ENCODE measurements at places on chromosomes 5 and 9.
A peak's percentile ranks its signal among the peaks of the same experiment; 100 is the strongest.

DNA sequence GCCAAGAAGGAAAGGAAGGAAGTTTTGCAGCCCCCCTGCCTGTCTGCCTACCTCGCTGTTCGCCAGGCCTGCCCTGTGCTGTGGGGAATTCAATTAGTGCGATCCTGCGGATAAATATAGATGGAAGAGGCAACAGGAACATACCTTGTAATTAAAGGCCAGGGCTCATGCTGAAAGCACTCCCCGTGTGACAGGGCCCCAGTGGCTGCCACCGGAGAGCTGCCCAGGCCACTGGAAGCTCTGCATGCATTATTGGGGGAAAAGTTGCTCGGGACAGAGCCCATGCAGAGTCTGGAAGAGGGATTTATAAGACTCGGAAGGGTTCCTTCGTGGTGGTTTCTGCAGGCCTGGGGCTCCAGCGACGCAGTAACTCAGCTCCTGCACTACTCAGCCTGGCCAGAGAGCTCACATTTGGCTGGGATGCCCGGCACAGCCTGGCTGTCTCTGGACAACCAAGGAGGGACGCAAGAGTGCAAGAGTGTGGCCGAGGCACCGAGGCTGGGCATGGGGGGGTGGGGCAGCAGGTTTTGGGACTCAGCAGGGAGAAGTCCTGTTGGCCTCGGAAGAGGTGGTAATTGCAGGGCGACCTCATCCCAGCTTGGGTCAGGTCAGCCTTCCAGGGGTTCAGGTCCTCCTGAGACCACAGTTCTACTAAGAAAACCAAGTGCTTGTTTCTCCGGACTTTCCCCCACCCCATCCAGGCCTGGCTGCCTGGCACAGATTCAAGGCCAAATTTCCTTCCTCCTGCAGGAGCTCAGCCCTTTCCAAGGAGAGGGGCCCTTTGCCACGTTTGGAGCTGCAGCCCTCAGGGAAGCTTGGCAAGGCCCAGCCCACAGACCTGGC lies 68.1 kb upstream of the GGTA1 start:
- no peak for DNase-seq

DNA sequence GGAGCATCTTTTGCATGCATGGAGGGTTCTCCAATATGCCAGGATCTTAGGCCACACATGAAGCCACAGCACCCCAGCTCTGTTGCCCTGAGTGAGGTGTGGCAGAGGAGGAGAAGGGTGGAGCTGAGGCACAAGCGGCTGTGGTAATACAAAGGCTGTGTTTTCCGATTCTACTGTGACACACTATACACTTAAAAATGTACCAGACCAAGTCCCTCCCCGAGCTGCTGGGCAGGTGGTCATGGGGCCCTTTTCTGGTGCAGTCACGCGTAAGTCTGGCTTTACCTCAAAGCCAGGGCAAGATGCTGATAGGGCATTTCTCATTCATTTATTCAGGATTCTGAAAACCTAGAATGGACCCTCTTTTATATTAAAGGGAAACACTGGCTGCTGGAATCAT lies 3.7 kb downstream of the ADGRV1 start:
- DNase-seq: no peak

GRCh38 chr9:22114956-22115355 lies 105.9 kb upstream of the CDKN2B start:
- DNase-seq: peak; percentile 72

GRCh38 chr5:107874795-107875194 lies 204.1 kb upstream of the EFNA5 start:
- DNase-seq: peak; percentile 32

GRCh38 chr5:152953788-152954483 lies 536.5 kb upstream of the GRIA1 start:
- DNase-seq: no peak

- no peak for DNase-seq
Observed at GRCh38 chr9:114431770-114432169, 44.0 kb upstream of the AKNA start.

- peak; percentile 78 for DNase-seq
Observed at GRCh38 chr5:111668477-111669414, 88.2 kb downstream of the NREP start.

- DNase-seq: no peak
Observed at GRCh38 chr5:759111-759751, 25.3 kb downstream of the ZDHHC11B start.

GRCh38 chr5:111928511-111928910 lies 171.5 kb upstream of the NREP start:
- no peak for DNase-seq

- DNase-seq: peak; percentile 74
Observed at GRCh38 chr5:39473156-39473775, 48.5 kb upstream of the DAB2 start.

GRCh38 chr9:132424857-132425674 lies 15.1 kb downstream of the CFAP77 start:
- DNase-seq: no peak

DNA sequence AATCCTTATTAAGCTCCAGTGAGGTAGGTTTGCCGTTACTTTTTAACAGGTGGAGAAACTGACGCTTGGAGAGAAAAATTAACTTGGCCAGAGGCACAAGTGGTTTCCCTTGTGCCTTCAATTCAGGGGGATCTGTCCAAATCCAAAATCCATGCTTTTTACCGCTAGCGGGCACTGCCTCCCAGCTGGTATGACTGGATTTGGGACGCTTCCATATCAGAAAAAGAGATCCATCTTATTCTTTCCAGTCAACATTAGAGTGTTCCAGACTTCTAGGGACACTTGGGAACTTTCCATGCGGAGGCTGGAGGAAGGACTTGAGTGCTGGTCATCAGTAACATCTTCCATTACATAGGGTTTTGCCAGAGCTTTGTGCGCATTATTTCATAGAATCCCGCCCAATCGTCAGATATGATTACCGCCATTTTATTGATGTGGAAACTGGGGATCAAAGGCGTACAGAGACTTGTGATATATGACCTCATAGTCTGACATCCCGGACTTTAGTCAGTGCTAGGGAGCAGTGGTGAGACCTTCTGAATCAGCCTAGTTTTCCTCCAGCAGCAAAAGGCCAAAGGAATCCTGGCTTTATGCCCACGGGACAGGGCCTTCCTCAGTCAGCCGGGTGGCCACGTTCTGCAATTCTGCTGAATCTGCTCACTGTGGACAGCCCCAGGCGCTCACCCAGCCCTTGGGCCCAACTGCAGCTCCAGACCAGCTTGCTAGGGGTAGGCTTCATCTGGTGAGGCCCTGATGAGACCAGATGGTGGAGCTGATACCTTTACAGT lies 1.1 kb upstream of the GNPDA1 start:
- DNase-seq: peak; percentile 89

- DNase-seq: no peak
Observed at GRCh38 chr5:50653946-50654345, 12.5 kb upstream of the PARP8 start.

DNA sequence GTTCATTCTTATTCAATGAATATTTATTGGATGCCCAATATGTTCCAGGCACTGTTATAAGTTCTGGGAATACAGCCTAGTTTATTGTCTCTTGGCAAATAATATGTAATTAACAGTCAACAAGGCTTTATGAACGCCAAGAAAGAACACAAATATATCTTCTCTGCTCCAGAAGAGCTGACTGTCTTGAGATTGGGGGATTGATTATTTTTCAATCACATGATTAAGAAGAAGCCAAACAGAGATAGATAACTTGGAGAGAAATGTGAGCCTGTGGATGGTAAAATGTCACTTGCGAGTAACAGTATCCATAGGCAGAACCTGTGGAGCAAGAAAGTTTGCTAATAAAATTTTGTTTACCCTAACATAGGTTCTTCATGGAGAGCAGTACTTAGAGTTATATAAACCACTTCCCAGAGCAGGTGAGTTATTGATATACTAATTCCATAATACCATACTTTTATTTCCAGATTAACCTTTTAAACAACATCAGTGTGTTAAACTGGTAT lies 49.4 kb downstream of the HSD17B4 start:
- no peak for DNase-seq

GRCh38 chr9:91422758-91423711 lies 597 bp downstream of the NFIL3 start:
- DNase-seq: peak; percentile 73

DNA sequence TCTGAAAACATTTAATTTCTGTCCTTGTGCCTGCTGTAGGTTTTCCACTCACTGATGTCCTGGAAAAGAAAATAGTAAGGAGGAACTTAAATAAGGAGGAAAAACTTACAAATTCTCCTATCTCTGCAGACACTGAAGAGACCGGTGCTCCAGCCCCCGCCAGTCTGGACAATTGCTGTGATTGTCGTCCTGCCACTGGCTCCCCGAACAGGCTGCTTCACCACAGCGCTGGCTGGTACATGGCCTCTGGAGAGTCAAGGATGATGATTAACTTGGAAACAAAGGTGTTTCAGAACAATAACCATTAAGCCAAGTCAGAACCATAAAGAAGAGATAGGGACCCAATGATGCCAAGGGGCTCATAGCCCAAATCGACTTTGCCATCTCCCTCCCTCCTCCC lies 7.3 kb downstream of the PLAC8L1 start:
- DNase-seq: no peak

- no peak for DNase-seq
Observed at GRCh38 chr9:76887951-76888350, 18.0 kb downstream of the PRUNE2 start.

Data from EL (cell line).